CD4-positive, alpha-beta T cell treated with Interferon alpha-2 for 1 hour (primary cell): ENCODE measurements at places on chromosomes 6 and 20.

DNA sequence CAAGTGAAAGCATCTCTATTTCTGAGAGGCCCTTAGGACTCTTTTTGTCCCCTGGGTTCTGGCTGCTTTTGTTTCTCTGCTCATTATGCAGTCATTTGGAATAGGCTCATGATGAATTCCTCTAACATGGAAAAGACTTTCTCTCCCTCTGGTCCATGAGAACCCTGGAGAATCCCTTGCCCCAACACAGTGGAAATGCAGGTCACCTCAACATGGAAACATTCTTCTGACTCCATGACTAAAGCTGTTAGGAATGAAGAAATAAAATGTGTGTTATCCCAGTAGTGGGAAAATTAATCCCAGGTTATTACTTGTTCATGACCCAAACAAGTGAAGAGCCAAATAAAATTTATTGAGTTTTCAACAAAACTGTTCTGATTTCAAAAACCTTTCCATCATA is 458.6 kb downstream of the EPM2A start:
- DNase-seq: no peak

GRCh38 chr20:42572320-42573016 is 617.2 kb downstream of the PTPRT start:
- DNase-seq: no peak

GRCh38 chr20:47720636-47721427 is 64.4 kb downstream of the SULF2 start:
- DNase-seq: no peak

DNA sequence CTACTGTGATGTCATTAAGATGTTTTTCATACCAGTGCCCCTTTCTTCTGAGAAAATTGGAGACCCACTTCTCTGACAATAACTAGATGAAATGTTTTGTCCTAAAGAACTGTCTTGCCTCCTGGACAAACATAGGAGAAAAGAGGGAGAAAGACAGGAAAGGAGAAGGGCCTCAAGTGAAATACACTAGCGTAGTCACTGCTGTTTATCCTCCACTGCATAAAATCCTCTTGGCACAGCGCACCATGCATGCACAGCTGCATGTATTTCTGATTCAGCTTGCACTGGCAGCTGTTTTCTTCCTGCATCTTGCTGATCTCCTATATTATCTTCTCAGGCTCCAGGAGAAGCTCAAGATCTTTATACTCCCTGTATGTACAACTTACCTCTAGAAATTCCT is 158.0 kb upstream of the BMP5 start:
- DNase-seq: no peak

GRCh38 chr20:25318471-25319240 is 70.8 kb downstream of the PYGB start:
- no peak for DNase-seq

- no peak for DNase-seq
Observed at GRCh38 chr6:53858913-53859312, 64.1 kb downstream of the LRRC1 start.

DNA sequence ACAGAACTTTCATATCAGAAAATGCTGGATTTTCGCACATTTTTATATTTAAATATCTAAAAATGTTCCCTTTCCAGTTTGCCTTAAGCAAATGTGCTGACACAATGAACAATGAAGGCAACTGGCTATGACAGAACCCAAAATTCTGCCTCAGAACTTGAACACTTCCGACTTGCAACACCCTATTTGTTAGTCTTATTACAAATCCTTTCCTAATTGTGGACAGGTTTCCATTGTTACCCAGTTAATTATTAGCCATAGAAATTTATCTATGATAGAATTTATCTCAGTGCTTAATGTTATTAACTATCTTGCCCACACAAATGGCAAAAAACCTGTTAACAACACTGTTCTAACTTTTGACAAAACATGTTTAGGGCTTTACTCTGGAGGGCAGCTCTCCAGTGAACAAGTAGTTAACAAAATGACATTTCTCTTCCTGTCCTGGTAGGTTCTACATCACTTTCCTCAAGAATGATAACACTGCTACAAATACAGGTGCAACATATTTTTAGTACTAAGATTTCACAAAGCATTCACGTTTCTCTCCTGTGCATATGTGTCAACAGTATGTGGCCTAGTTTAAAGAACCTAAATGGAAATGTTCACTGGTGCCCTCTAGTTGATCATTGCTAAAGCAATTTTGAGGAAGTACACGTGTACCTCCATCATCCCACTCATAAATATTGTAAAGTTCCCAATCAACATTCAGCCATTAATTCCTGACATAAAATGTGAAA is 58.4 kb downstream of the HIVEP2 start:
- peak; percentile 23 for DNase-seq

DNA sequence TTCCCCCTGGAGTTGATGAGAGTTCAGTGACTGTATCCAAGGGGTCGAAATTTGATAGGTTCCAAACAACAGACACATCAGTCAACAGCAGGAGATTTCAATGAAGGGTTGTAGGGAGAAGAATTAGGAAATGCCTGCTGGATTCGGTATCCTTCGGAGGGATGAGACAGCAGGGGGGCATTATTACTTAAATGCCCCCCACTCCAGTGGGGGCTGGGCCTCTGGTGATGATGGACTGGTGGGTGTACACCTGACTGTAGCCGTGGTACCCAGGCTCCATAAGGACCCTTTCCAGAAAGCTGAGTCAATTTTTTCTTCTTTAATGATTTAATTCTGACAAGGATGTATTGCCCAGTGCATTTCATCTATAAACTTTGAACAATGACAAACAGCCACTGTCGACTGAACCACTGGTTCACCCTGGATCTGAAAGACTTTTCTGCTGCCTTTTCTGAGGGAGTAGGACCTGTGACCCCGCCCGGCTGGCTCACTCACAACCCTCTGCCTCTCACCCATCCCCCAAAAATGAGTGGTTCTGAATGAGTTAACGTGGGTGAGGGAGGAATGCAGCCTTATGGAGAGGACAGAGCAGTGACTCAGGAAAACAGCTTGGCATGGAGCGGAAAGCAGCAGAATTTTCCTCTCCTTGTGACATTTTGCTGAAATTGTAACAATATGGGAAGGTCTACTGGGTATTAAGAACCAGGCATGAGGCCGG is 41.0 kb downstream of the ZMYND8 start:
- DNase-seq: no peak

DNA sequence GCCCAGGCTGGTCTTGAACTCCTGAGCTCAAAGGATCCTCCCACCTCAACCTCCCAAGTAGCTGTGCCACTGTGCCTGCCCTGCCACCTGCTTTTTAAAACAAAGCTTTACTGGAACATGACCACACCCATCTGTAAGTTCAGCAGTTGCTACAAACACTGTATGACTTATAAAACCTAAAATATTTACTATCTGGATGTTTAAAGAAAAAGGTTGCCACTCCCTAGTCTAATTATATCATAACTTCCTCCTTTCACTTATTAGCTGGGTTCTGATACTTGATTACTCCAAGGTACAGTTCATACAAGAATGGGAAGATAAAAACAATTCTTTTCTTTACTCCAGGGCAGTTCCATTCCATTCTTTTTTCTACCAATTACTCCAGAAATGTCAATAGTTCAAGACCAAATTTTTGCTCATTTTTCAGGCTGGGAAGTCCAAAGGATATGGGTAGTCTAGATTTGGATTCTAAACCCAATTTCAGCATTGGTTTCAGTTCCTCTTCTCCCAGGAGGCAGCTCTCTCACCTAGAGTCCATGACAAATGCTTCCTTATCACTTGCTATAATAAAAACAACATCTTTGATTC is 63.1 kb downstream of the SEC63 start:
- DNase-seq: no peak

- DNase-seq: peak; percentile 48
Observed at GRCh38 chr20:17525650-17526049, 5.5 kb downstream of the BFSP1 start.

- no peak for DNase-seq
Observed at GRCh38 chr6:20861481-20861880, 327.2 kb downstream of the CDKAL1 start.

DNA sequence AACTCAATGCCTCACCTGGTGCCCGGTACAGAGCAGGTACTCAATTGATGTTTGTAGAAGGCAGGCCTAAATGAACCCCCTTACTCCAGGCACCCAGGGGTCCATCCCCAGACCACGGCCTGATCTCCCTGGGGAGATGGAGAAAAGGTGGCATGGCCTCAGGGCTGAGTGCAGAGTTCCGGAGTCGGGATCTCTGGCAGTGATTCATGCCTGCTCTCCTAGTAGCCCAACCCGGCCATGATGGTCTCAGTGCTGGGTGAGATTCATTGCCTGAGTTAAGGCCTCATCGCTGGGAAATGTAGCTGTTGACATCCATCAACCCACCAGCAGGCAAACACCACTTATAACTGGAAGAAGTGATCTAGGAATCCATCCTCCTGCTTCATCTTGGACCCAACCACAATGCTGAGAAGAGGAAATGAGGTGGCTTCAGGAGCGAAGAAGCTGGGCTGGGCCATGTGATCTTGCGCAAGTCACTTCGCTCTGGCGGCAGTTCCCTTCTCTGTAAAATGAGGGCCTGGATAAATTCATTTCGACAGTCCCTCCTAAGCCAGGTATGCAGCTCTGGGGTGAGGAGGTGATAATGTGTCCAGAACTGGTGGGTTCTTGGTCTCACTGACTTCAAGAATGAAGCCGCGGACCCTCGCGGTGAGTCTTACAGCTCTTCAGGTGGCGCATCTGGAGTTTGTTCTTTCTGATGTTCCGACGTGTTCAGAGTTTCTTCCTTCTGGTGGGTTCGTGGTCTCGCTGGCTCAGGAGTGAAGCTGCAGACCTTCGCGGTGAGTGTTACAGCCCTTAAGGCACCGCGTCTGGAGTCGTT is 24.7 kb downstream of the ETV7 start:
- DNase-seq: no peak

DNA sequence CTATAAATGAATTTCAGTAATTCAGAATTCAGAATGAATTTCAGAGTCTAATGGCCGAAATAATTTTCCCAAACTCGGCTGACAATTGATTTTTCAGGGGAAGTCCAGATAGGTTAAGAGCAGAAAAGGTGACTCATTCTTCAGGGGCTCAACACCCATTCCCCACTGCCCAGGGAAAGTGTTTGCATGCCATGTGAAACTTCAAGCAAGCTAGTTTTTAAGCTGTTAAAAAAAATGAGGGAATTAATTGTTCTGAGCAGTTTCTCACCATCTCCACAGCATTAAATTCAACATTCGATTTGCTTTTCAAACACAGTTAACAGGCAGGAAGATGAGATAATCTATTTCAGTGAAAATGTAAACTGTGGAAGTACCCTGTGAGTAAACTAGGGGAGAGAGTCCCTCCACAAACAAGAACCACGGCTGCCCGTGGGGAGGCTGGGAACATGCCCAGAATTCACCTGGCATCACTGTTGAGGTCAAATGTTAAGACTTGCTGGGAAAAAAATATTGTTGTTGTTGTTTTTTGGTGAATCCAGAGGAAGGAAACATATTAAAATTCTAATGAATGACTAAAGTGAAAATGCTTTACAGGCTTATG is 650.8 kb upstream of the AGPAT4 start:
- DNase-seq: no peak

DNA sequence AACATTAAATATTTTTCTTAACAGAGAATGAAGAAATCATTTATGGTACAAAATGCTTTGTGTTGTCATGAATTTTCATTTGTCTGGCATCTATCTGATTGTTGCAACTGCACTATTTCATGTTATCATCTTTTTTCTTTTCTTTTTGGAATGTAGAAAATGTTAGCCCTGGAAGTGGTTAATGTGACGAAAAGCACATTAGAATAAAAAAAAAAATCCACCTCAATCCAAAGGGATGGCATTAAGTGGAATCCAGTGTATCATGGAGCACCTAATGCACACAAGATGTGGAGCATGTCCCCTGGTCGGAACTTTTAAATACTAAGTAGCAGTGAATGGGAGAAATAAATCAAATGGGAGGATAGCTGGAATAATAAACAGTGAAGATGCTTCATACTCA is 172.9 kb upstream of the MCHR2 start:
- no peak for DNase-seq

DNA sequence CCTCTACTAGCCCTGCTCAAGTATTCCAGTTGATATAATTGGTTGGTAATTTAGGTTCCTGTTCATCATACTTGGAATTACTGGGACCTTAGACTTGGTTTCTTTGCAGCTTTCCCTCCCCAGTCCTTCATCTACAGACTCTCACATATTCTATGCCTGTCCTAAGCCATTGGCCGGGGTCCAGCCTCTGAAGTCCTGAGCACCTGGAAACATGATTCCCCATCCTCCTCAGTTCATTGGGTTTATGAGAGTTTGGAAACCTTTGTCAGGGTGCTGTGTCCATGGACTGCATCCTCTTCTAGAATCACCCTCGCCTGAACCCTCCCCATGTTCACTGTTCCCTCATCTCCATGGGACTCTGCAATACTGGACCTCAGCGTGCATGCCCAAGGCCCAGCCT is 8.8 kb downstream of the GSTA2 start:
- no peak for DNase-seq

- DNase-seq: no peak
Observed at GRCh38 chr6:5995949-5996713, 10.6 kb downstream of the NRN1 start.

DNA sequence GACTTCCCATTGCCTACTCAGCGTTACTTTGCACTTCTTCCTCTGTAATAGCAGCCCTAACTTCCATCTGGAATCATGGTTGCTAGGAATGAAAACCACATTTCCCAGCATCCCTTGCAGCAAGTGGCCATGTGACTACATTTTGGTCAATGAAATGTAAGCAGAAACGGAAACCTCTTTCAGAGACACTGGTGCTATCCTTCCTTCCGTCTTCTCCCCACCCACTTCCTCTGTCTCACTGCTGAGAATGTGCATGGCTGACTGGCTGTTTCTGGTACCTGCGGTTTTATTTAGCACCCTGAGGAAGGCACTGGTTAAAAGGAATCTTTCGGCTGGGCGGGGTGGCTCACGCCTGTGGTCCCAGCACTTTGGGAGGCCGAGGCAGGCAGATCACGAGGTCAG is 107.4 kb downstream of the SCML4 start:
- peak; percentile 87 for DNase-seq

DNA sequence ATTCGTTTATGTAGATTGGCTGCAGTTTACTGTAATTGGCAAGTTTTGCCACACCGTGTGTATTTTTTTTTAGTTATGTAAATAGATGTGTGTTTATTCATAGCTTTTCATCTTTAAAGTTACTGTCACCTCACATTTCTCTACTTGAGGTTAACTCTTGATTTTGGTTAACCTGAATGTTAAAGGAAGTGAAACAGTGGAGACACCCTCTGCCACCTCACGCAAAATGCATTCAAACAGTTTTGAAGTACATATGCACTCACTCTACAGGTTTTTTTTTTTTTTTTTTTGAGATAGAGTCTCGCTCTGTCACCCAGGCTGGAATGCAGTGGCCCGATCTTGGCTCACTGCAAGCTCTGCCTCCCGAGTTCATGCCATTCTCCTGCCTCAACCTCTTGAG is 17.7 kb downstream of the OR2A4 start:
- peak; percentile 29 for DNase-seq

DNA sequence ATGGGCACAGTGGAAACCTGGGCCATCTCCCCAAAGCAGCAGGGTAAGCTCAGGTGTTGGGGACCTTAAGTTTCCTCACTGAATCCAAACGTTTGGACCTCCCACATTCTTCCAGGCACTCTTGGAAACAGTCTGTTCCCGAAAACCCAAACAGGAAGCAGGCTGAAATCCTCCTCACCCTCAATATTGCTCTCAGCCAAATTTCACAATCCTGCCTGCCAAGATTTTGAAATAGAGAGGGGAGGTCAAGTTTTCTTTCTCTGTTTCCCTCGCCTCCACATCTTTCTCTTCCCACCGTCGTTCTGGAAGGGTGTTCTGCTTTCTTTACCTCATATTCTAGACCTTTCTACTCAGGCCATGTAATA is 392.0 kb upstream of the SASH1 start:
- DNase-seq: no peak

- DNase-seq: peak; percentile 21
Observed at GRCh38 chr6:16334671-16335070, 96.3 kb downstream of the GMPR start.

- DNase-seq: no peak
Observed at GRCh38 chr6:30391240-30391639, 46.3 kb downstream of the RPP21 start.
